ENCODE measurements at places on chromosomes 5 and 9.

GRCh38 chr5:31364881-31365636 lies 166.8 kb downstream of the DROSHA start:
- DNase-seq, result no peak

DNA sequence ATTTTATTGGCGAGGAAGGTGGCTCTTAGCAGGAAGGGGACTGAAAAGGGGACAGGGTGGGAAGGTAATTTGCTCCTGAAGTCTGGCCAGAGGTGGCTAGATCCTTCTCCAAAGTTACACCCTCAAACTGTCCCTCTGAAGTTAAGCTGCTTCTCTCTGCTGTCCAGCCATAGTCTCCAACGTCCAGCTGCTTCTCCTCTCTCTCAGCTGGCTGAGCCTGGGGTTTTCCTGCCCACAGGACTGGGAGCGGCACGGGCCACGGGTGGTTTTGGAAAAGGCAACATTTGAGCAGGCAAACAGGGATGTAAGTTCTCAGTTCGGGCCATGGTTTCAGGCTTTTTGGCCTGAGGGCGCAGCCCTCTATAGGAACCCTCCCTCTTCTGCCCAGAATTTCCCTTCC lies 128.3 kb downstream of the YIPF5 start:
- no peak for DNase-seq

GRCh38 chr5:40630126-40630525 lies 49.6 kb upstream of the PTGER4 start:
- no peak for DNase-seq

DNA sequence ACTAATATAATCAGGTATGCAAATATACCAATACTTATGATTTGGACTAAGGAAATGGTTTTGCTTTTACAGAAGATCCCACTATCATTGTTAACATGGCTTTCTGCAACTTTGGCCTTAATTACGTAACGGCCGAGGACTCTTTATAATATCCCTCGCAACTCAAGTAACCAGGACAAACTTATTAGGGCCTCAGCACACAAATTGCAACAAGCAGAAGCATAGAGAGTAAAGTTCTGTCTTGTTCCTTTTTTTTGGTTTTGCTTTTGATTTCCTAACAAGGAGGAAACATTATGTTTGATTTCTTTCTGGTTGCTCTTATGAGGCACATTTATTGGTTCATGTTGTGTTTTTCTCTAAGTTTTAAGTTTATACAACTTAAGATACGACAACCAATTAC lies 60.4 kb downstream of the RORB start:
- DNase-seq, result no peak

DNA sequence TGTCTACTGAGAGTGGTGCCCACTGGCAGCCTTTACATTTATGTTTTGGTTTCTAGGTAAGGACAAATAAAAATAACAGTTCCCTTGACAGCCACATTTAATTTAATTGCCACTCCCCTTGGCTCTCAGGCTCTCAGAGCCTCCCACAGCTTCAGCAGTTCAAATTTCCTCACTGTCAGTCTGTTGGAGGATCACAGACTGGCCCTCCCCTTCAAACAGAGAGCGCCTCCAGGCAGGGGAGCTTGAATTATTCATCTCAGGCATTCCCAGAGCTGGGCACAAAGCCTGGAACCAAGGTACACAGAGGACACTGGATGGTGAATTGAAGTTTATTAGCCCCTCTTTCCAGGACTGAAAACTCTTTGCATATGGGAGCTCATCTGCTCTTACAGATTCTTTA lies 407.7 kb downstream of the SPOCK1 start:
- DNase-seq, result no peak

DNA sequence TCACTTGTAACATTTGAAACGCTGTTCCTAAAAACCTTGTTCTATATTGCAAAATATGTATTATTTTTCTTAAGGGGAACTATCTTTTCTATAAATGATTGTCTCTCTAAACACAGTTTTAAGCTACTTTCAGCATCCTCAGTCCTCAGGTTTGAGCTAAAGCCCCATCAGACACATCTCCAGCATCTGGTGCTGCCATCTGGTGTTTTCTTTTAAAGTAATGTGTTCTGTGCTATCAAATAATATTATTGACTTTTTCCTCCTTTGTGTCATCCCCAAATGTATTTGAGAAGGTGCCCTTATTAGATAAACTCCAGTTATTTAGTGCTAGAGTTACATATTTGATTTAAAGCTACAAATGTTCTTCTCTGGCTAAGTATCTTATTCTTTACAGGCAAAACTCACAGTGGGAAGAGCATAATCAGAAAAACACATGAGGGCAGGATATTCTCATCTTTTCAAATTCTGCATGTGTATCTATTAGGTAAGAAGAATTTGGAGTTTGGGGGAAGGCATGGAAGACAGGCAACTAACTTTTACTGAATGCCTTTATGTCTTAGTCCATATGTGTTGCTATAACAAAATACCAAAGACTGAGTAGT lies 27.5 kb downstream of the ZNF474 start:
- no peak for DNase-seq

GRCh38 chr9:129256959-129257713 lies 79.1 kb upstream of the IER5L start:
- DNase-seq, result peak; percentile 38

- DNase-seq, result peak; percentile 9
Observed at GRCh38 chr5:95841914-95842812, 19.6 kb upstream of the GLRX start.

DNA sequence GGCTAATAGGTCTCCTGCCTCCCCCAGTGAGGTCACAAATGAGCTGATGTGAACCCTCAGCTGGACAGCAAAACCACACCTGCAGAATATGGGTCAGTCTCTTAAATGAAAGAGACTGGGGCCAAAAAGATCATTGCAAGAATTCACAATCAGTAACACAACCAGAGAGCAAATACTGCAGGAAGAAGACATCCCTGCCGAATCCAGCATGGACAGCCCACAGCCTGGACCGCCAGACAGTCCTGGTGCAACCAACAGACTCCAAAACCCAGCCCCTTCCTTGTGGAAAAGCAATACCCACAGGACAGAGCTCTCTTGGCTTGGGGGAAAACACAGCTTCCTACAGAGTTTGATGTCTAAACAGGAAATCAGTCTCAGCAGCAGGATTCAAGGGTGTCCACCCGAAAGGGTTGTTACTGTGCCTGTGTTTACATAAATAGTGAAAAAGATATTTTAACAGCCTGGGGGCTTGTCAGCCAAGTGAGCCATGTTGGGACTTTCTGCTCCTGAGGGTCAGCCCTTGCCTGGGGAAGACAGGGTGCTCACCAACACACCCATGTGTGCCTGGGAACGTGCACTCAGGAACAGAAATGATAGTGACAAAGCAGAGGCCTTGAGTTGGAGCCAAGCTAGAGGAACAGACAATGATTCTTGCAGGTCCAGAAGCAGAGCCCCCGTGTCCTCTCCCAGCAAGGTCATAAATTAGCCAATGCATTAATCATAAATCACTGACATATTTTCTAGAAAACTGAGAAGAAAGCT lies 106.2 kb downstream of the SEMA5A start:
- DNase-seq, result no peak

- DNase-seq, result no peak
Observed at GRCh38 chr9:27337833-27338526, 41.0 kb upstream of the EQTN start.

GRCh38 chr9:136944519-136945332 lies at the start of the genes C8G and FBXW5:
TSS of gene C8G (plus strand) at chr9:136945243. CDS start at chr9:136945321, 78 bp downstream.
TSS of gene FBXW5 (minus strand) at chr9:136944738. CDS start at chr9:136944083, 655 bp downstream.
- DNase-seq, result peak; percentile 98

- no peak for DNase-seq
Observed at GRCh38 chr5:25458628-25459027, 813.9 kb upstream of the CDH10 start.

GRCh38 chr5:135103575-135103853 lies 69.5 kb upstream of the PITX1 start:
- DNase-seq, result no peak

GRCh38 chr9:75964427-75964826 lies 74.0 kb downstream of the PCSK5 start:
- DNase-seq, result no peak

DNA sequence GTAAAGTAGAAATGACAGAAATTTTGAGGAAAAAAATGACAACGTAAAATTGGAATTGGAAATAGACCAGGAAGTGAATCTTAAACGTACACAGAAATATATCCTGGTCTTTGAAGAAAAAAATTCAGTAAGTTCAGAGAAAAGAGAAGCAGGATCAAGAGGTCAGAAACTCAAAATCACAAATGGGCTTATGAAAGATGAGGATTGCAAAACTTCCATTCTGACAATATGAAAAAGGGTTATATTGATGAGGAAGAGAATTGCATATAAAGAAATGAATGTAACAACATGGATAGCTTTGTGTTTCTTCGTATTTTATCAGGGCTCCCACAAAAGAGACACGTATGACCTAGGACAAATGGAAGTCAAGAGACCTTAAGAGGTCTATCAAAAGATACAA lies 58.1 kb downstream of the OXCT1 start:
- DNase-seq, result no peak

DNA sequence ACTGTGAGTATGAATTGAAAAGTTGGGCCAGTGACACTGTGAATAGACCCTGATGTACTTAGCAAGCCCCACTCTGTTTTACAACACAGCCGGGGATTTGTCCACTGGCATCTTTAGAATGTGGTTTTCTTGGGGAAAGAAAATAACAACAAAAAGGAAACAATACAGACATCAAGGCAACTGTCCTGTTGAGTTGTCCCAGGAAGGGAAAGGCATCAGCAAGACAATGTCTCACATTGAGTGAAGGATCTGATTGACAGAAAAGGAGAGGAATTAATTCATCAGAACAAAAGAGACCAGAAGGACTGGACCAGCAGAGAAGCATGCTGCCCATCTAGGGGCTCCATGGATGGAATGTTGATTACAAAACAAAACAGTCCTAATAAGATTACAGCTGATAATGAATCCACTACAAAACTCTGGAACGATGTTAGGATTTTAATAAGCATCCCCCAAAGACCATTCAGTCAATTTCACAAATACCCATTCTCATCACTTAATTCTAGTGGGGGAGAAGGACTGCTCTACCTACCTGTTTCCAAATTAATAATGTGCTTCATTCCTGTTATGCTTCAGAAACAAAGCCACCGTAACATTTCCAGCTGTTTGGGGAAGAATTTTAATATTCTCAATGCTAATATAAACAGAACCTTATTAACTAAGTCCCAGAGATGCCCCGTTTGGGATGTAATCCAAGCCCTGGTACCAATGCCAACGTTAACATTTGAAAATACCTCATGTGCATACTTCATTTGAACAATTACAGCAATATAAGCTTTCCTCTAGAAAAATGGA lies 298.0 kb downstream of the SPOCK1 start:
- DNase-seq, result no peak

DNA sequence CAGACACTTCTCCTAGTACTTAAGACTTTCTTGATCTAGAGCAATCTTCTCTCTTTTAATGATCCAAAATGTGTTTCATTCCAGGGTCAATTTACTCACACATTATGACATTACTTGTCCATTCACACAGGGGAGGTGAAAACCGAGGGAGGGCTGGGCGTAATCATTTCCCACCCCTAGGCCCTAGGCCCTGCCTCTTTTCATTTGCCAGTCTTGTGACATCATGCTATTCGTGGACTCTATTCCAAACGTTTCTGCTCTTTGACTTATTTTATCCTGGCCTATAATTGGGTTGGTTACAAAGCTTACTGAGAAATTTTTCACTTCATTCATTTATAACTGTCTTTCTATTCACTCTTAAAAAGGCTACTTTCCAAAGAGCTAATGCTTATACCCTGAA lies 2.4 kb downstream of the DCAF12 start:
- DNase-seq, result no peak

DNA sequence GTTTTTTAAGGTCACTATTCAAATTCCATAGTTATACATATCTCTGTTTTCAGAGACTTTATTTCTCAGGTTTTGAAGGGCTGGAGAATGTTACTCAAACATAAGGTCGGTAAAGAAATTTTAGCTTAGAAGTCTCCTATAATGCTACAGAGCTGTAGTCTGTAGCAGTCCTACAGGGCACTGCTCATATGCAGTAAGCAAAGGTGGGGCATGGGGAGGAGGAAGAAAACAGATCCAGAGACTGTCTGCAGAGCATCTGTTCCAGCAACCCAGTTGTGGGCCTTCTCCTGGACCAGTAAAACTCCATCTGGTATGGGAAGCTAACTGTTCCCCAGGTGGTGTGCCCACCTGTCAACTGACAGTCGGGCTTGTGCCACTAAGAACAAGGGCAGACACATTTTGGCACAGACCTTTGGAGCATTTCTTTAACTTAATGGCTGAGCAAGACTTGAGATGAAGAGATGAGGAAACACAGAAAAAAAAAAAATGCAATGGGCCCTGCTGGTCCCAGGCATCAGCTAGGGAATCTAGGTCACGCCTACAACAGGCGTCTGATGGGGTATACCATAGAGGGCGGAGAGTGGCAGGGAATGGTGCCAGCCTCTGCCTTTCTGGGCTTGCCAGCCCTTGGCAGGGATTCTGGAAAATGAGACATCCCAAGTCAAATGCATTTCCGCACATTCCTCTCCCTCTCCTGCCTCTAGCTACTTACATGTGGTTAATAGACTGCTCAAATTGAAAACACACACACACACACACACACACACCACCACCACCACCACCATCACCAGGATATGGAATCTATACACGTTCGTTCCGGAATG lies 218.9 kb downstream of the ARL15 start:
- DNase-seq, result peak; percentile 69

DNA sequence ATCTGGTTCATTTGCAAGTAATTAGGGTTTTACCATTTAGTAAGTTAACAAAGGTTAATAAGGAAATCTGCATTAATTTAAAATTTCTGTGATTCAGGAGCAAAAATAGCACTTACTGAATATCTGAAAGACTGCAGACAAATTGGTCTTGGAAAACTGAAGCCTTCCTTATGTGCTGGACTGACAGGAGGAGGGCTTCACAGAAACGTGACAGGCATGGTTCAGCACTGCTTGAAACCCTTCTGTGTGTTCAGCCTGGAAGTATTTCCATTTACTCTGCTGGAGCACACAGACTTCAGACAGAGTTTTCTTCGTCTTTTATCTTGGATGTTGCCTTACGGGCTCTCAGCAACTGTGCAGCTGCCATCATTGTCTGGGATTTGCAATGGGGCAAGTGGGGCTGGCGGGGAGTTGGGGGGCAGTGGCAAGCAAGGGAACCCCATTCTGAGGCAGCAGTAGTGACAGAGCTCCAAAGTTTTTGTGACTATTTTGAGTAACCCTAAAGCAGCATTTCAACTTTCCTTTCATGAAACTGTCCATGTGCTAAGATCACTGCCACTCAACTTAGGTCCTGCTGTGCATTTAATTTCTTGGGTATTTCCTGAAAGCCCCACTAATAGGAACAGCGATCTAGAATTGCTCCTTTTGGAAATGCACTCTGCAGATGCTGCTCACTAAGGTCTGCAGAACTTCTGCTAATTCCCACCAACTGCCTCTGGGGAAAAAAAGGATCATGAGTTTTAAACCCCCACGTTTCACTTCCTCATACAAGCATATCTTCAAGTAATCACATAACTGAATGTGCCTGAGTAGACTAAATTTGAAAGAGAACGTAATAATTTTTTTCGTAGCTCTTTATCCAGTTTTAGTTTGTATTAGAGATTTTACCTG lies 56.6 kb downstream of the KCNN2 start:
- DNase-seq, result no peak

Measured in left forelimb (tissue), 1 donor.